ENCODE measurements at places on chromosomes 7 and 10.

DNA sequence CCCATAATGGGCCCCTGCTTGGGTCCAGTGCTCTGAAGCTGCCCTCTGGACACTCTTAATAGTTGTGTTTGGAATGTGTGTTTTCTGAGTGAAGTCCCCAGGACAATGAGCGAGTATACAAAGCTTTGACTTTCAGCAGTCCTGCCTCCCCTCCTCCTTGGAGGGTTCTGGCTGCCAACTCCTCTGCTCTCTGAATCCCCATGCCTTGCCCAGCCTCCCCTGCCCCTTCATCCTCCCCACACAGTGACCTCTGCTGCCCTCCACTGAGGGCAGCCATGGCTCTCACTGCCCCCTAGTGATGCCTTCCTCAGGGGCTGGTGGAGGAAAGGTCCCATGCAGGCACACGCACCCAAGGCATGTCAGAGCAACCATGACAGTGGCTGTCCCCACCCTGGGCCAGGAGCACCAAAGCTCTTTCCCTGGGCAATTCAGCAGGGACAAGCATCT is 40.9 kb downstream of the FRMPD2 start:
- DNase-seq, result no peak

DNA sequence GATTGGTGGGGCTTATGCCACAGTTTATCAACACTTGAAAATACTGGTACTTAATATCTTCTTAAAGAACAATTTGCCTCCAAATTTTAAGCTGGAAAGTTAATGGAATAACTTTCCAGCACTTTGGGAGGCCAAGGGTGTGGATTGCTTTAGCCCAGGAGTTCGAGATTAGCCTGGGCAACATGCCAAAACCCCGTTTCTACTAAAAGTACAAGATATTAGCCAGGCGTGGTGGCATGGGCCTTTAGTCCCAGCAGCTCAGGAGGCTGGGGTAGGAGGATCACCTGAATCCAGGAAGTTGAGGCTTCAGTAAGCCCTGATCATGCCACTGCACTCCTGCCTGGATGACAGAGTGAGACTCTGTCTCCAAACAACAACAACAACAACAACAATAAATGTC is 56.0 kb downstream of the PRF1 start:
- DNase-seq, result no peak

DNA sequence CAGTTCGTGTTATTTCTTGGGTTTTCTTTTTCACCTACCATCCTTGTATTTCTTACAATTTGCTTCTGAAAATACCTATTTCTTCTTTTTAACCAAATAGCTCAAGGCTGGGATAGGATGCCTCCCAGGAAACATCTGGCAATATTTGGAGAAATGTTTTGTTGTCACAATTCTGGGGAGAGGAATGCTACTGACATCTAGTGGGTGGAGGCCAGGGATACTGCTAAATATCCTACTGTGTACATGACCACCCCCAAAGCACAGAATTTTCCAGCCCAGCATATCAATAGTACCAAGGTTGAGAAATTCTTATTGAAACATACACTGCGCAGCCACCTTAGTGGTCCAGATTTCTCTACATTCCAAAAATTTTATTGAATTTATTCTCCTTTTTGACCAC is 55.5 kb downstream of the CNTNAP2 start:
- DNase-seq, result no peak

- no peak for DNase-seq
Measured at GRCh38 chr7:18294411-18294810, 201.1 kb upstream of the HDAC9 start.

DNA sequence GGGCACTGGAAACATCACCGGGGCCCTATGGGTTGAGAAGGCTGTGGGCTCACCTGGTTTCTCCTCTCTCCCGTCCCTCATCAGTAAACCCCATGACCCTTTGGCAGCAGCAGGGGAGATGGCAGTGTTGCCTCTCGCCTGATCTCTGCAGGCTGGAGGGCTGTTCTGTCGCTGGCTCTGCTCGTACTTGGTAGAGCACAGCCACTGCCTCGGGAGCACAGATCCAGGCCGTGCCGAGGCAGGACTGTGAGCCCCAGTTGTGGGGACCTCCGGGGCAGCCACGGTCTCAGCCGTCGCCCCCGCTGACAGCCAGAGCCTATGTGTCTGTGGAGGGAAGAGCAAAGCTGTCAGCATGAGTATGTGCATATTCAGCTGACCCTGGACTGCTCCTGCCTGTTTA is 94.9 kb downstream of the PTPRE start:
- no peak for DNase-seq

GRCh38 chr7:38681882-38682281 is 50.7 kb upstream of the AMPH start:
- DNase-seq, result no peak

GRCh38 chr7:156143683-156144082 is 331.4 kb upstream of the SHH start:
- DNase-seq, result no peak

- DNase-seq, result no peak
Measured at GRCh38 chr10:52500476-52500875, 186.4 kb downstream of the DKK1 start.

GRCh38 chr10:95536894-95537541 is 24.2 kb downstream of the SORBS1 start:
- no peak for DNase-seq

GRCh38 chr7:24503506-24503905 is 69.7 kb upstream of the PALS2 start:
- DNase-seq, result no peak

DNA sequence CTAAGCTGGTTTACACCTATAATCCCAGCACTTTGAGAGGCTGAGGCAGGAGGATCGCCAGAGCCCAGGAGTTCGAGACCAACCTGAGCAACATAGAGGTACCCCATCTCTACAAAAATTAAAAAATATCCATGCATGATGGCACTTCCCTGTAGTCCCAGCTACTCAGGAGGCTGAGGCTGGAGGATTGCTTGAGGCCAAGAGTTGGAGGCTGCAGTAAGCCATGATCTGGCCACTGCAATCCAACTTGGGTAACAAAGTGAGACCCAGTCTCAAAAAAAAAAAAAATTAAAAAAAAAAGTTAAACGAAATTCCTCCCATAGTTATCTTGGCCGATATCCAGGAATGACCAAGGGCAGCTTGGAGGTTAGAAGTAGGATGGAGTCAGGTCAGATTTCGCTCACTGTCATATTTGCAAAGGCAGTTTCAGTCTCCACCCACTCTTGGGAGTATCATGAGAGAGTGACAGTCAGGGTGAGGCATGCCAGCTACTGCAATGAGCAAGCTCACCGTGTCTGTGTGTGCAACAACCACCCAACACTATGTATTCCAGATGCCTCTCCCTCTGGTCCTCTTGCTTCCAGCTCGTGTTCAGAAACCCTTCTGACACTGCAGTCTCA is 6.0 kb upstream of the ZDHHC4 start:
- no peak for DNase-seq

- DNase-seq, result no peak
Measured at GRCh38 chr10:59387951-59388670, 25.8 kb upstream of the FAM13C start.

DNA sequence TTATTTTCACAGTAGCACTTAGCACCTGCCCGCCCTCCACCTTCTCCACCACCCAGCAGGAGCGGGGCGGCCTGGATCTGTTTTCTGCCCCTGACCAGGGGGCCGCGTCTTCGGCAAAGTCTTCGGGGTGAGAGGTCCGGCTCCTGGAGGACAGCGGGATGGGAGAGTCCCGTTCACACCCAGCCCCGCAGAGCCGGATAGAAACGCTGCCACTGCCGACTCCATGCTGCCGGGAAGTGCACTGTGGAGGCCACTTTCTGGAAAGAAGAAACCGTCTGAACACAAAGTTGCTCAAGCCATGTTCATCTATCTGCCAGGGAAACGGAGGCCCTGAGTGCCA is 14.5 kb upstream of the ZNF273 start:
- no peak for DNase-seq

GRCh38 chr7:134916171-134916883 is 70.0 kb upstream of the AGBL3 start:
- DNase-seq, result no peak

DNA sequence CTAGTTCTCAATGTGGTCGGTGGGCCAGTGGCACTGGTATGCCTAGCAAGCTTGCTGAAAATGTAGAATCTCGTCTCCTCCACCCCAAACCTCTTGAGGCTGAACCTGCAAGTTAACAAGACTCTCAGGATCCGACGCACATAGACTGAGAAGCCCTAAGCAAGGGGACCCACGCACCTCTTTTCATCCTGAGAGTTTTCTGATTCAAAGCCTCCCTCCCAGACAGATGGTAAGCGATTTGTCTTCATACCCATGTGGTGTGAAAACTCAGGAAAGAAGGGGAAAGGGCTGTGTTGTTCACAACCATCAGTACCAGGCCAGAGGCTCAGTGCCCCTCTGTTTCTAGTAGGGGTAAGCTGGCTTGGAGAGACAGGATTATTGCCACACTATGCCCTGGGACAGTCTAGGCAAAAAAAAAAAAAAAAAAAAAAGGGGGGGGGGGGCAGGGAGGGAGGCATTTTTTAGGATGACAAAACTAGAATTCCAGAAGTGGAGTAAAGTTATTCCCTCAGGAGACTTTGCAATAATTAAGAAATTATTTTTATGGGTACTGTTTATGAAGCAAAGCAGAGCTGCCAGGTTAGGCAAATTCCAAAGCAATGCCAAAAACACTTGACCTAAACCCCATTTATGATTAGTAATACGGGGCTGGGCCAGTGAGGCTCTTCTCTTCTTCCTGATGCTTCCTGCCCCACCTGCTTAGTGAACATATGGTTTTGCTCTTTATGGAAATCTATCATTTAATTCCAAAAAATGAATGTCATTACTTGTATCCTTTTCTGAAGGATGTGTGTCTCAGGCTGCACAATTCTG is 117.6 kb upstream of the PDLIM1 start:
- no peak for DNase-seq

DNA sequence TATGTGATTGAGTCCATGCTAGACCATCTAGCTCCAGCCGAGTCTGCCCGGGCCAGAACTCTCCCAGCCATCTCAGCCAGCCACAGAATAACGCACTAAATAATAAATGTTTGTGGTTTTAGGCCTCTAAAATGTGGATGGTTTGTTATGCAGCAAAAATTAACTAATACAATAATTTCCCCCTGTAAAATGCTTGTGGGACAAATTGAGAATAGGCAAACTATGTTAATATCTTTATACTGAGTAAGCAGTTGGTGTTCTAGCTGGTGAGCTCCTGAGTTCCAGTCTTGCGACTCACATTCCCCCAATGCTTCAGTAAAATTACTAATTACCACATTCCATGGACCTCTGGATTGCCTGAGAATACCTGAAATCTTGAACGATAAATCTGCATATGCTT is 316.8 kb upstream of the NFE2L3 start:
- DNase-seq, result no peak

GRCh38 chr7:100686201-100686821 is 7.7 kb downstream of the GIGYF1 start:
- no peak for DNase-seq

DNA sequence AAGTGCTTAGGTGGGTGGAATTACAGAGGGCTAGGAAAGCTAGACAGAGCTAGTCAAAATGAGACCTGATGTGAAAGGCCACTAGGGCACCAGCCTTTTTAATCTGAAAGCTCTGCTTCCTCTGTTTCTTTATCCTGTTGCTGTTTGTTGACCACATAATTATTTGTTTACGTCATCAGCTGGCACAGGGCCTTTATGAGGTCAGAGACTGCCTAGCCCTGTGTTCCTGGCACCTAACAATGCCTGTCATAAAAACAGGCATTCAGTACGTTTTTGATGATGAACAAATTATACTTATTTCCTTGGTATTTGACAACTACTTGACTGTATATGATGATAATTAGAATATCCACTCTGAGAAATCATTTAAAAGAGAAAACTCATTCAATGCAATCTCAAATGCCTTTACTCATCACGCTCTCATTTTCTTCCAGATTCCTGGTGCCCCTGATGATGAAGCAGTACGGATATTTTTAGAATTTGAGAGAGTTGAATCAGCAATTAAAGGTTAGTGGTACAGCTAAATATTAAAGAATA is 26.0 kb downstream of the RBM17 start:
- DNase-seq, result no peak

GRCh38 chr7:133504825-133505224 is 251.9 kb downstream of the EXOC4 start:
- DNase-seq, result no peak

- DNase-seq, result no peak
Measured at GRCh38 chr7:88117325-88117724, 102.5 kb downstream of the SRI start.

DNA sequence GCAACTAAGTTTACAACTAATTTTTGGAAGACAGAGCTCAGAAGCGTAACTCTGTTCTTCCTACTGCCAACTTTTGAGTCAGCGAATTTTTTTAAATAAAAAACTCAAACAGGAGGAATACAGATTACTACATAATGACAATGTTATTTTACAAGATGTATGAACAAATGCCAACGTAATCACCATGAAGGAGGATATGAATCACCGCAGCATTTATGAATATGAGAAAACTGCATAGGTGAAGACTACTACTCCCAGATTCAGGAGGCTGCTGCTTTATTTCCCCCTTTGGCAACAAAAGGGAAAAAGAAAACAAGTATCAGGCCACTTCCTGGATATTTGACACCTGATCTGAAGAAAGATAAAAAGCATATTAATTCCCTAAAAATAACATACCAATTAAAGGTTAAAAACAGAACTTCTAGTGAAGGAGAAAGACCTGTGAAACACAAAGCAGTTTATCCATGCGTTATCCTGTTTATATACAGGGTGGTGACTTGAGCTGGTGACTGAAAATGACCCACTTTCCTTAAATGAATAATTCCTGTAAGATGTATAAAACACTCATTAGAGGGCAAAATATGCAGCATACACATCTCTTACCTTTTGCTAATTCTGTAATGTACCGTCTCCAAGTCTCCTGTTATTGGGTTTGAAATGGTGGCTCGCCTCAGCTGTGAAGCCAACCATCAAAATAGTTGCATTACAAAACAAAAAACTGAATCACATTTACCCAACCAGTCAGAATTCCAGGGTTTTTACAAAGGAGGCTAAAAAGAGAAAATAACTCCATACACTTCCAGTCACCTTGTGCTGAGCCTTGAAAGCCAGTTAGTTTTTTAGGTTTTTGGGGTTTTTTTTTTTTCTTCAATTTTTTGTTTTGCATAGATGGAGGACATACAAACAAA is 52.0 kb downstream of the P4HA1 start:
- no peak for DNase-seq

GRCh38 chr7:55170335-55171069 is 151.7 kb downstream of the EGFR start:
- DNase-seq, result no peak

DNA sequence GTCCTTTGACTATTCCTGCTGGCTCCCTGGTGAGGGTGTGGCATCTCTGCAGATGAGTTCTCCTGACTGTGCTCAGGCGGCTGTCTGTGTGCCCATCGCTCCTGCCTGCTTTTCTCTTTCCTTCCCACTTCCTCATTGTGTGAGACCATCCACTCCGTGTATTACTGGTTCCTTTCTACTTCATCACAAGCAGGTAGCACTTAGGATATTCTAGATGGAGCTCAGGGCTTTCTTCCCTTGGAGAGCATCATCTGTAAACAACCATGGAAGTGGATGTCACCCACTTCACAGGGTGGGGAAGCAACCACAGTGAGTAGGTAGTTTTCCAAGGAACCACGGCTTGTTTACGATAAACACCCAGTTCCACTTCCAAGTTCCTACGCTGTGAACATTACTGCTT is 15.7 kb downstream of the DNAJB6 start:
- no peak for DNase-seq

GRCh38 chr7:81366546-81366945 is 403.3 kb downstream of the HGF start:
- no peak for DNase-seq

GRCh38 chr7:35584990-35585389 is 109.9 kb downstream of the HERPUD2 start:
- no peak for DNase-seq

GRCh38 chr10:28883741-28884423 is 206.6 kb downstream of the BAMBI start:
- no peak for DNase-seq

All from stimulated activated CD4-positive, alpha-beta T cell treated with anti-CD3 and anti-CD28 coated beads, TNF-alpha, amount 100 ng/mL, for 4 hours (primary cell).